Mesothelial cell of epicardium (in vitro differentiated cells): ENCODE measurements at places on chromosomes 1 and 21.

- DNase-seq = no peak
Measured at GRCh38 chr21:38790961-38791360, 14.8 kb upstream of the ETS2 start.

- DNase-seq = no peak
Measured at GRCh38 chr1:60228041-60228491, 154.5 kb upstream of the C1orf87 start.

DNA sequence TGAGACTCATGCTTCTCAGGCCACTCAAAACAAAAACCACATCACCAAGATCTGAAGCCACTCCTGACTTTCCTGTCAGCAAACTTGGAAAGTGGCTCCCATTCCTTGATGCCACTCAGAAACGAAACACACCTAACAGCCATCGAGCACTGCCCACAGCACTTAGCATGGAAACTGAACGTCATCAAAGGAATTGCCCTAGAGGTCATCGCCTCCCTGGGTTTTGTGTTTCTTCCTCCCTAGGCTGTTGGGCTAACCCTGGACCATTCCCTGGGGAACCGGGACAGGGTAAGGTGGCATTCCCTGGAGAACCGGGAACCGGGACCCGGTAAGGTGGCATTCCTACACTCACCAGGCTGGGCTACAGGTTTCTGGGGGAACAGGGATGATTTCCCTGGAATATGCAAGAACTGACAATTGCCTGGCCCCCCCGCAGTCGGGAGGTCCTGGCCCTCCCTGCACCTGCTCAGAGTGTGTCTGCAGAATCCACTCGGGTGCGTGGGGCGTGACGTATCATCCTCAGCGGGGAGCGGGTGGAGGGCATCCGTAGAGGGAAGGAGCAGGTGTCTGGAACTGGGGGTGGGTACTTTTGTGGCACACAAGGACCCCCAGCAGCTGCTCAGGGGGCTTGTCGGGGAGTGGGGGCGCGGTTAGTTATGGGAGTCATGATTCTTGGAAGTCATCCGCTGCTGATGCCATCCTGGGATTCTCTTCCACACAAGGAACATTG lies 30.3 kb downstream of the SLC45A1 start:
- no peak for DNase-seq

GRCh38 chr1:41662061-41662764 lies 177.7 kb upstream of the EDN2 start:
- peak; percentile 40 for DNase-seq

DNA sequence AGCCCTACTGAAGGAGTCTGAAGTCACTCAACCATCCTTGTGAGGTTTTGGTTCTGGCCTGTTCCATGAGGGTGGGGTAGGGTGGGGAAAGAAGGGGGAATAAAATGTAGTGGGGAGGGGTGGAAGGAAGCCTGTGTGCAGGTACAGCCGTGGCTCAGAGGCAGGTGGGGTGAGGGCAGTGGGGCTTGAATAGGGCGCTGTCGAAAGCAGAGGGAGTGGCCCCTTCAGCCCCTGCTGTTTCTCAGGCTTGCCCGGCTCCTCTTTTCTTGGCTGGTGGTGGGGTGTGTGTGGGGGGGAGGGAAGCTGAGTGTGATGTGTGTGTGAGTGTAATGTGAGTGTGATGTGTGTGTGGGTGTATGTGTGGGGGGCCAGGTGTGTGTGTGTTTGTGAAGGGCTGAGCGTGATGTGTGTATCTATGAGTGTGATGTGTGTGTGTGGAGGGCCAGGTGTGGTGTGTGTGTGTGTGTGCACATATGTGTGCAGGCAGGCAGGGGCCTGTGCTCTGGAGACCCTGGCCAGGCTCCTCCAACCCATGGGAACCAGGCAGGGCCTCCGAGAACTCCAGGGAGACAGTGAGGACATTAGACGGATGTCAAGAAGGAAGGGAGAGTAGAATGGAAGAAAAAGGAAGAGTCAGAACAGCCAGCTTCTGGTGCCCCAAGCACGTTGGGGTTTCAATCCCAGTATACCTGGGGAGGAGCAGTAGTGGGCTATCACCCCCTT lies 9.0 kb downstream of the SOX13 start:
- DNase-seq = no peak

- no peak for DNase-seq
Measured at GRCh38 chr21:44815852-44816628, 1.8 kb downstream of the SUMO3 start.

- no peak for DNase-seq
Measured at GRCh38 chr1:34879230-34879629, 19.7 kb upstream of the SMIM12 start.

DNA sequence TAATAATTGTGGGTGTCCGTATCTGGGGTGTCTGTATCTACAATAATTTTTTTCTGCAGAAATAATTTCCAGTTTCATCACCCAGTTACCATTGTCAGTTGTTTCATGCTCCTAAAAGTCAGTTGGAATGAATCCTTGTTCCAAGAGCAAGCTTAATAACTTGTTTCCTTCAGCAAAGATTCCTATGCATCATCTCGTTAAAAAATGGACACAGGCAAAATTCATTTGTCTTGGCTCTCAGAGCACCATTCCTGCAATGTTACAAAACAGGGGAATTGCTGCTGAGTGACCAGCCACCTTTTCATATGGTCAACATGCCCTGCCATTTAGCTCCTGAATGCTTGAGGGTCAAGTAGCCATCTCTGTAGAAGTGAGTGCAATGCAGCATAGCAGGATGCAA lies 393.4 kb downstream of the KCNT2 start:
- DNase-seq = no peak

- DNase-seq = no peak
Measured at GRCh38 chr1:64984106-64984505, 17.8 kb upstream of the JAK1 start.

DNA sequence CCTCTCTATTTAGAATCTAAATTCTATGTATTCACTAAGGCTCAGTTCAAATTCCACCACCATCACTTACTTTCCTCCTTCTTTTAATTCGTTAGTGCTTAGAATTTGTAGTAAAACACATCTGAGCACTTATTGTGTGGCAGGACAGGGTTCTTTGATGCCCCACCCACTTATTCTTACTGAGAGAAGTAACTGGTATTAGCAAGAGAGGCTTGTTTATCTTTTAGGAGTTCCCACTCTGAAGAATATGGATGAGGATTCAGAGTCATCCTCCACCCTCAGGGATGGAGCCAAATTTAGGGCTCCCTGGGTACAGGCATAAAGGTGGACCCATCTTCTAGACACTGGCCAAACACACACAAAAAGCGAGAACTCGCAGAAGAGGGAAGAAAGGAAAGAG lies 11.5 kb upstream of the TAF1A start:
- no peak for DNase-seq

GRCh38 chr1:224539971-224540370 lies 76.1 kb upstream of the CNIH3 start:
- DNase-seq = no peak

DNA sequence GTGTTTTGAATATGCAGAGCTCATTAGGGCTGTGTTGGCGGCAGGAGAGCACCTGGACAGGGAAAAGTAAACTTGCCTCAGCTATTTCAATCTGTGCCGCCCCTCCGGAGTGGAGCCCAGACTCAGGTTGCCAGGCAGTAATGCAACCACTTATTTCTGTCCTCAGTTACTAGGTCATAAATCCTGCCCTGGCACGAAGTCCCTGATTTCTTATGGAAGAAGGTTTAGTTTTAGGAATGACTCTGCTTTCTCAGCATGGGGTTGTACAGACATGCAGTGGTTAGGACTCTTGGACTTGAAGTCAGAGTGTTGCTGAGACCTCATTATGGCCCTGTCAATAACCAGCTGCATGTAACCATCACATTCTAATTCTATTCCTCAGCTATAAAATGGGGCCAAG lies 98.3 kb upstream of the FGGY start:
- no peak for DNase-seq

DNA sequence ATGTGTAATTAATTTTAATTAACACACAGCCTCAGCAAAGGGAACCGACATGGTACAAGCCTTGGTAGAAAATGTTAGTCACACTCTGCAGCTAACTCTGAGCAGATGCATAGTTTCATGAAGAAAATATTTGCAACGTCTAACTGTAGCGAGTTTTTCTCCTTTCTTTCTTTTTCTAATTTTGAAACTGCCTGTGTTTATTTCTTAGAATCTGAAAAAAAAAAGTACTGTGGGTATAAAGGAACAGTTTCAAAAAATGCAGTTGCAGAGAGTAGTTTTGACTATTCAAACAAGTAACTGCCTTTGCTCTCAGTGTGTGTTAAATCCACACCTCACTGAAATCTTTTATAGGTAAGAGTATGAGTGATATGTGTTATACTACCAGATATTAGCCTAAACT lies 149.9 kb upstream of the C1orf105 start:
- DNase-seq = no peak

DNA sequence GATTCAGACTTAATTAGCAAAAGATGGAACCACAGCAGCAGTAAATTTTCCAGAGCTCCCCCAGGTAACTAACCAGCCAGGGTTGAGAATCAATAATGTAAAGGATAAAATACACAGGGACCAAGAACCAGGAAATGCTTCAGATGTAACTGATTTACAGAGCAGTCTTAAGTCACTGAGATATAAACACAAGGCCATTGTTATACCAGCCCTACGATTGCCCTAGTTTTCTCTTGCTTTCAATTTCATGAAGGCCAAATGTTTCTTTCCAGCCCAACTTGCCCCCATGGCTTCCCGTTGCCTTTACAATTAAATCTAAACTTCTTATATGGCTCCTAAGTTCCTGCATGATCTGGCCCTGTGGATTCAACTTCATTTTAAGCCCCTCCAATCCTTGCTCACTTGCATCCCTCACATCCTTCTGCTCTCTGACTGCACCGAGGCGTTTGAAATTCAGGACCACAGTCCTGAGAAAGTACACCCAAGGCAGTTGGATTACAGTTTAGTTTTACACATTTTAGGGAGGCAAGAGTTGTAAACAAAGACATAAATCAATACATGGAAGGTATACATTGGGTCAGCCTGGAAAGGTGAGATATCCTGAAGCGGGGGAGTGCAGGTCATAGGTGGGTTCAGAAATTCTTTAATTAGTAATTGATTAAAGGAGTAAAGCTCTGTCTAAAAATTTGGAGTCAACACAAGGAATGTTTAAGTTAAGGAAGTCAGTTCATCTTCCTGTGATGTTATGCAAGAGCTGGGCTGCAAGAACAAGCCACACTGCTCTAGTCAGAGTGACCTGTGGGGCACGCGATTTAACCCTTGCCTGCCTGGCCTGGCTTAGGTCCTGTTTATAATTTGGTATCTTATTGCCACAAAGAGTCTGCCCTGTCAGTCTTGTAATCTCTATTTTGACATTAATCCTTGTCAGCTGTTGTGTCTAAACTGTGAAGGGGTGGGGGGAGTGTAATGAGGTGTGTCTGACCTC lies 69.9 kb upstream of the COG2 start:
- DNase-seq = no peak

- DNase-seq = no peak
Measured at GRCh38 chr1:230621324-230622030, 20.8 kb upstream of the COG2 start.

DNA sequence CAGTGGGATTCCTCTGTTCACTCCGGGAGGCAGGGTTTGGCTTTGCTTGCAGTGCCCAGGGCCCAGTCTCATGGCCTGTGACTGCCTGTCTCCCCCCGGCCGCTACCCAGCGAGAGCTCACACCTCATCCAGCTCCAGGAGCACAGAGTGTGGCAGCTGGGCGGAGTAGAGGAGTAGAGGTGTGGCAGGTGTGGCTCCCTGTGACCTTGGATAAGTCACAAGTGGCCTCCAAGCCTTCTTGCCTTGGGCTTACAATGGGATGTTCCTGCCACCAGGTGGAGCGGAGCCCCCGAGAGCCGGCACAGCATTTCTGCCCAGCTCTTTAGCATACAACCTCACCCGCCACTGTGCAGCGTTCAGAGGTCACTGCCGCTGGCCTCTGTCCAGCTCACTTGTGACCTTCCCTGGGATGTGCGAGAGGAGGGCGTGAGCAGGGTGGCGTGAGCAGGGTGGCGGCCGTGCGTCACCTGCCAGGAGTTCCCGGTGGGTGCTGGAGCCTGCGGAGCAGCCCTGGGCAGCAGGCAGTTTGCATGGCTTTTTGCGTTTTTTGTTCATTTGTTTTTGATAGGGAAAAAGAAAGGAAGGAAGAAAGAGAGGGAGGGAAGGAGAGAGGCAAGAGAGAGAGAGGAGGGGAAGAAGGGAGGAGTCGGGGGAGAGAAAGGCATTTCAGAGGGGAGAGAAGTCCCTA lies 42.4 kb downstream of the CRYAA start:
- DNase-seq = no peak

GRCh38 chr21:42215942-42216725 lies 2.8 kb upstream of the ABCG1 start:
- DNase-seq = no peak

- no peak for DNase-seq
Measured at GRCh38 chr21:41857771-41858300, 21.3 kb downstream of the PRDM15 start.

GRCh38 chr1:175508320-175509110 lies 234.9 kb downstream of the TNR start:
- DNase-seq = no peak

DNA sequence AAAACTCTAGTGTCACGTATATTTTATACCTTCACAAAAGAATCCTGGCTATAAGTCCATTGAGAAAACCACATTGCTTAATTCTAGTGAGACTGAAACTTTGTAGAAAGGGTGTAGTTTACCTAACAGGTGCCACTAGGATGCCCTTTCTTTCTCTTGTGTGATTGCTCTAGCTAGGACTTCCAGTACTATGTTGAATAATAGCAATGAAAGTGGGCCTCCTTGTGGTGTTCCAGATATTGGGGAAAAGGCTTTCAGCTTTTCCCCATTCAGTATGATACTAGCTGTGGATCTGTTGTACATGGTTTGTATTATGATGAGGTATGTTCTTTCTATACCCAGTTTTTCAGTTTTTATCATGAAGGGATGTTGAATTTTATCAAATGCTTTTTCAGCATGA lies 39.7 kb upstream of the CHODL start:
- no peak for DNase-seq

DNA sequence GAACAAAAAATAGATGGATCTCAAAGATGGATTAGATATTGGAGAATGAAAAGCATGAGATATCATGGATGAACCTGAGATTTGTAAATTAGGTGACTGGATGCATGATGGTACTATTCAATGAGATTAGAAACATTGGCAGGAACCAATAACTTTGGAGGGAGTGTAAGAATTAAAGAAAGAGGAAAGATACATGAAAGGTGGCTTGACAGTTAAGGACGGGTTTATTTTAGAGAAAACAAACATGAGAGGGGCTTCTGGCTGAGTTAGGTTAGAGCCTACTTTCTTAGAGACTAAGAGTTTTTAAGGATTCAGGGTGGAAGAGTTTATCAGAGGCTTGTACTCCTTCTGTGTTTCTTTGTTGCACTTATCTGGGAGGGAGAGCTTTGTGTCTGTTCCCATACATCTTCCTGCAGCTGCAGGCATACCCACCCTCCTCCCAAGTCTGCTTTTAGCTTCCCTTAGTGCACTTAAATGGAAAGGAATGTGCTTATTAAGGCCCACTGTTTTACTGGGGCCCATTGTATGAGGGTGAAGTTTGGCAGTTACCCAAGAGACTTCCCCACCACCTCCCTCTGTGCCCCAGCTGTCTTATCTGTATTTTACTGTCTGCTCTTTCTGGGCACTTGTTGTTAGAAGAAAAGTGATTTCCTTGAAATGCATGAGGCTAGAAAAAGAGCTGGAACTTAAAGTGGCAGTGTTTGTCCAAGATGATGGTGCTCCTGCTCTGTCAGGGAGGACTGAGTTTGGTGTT lies 26.1 kb upstream of the CR2 start:
- DNase-seq = no peak

- no peak for DNase-seq
Measured at GRCh38 chr1:203996126-203996525, 76.8 kb upstream of the SOX13 start.

GRCh38 chr1:241586905-241587512 lies 53.2 kb downstream of the CHML start:
- no peak for DNase-seq
